Neuronal stem cell (in vitro differentiated cells): ENCODE measurements at places on chromosomes 1 and 21.
A peak's percentile ranks its signal among the peaks of the same experiment; 100 is the strongest.

DNA sequence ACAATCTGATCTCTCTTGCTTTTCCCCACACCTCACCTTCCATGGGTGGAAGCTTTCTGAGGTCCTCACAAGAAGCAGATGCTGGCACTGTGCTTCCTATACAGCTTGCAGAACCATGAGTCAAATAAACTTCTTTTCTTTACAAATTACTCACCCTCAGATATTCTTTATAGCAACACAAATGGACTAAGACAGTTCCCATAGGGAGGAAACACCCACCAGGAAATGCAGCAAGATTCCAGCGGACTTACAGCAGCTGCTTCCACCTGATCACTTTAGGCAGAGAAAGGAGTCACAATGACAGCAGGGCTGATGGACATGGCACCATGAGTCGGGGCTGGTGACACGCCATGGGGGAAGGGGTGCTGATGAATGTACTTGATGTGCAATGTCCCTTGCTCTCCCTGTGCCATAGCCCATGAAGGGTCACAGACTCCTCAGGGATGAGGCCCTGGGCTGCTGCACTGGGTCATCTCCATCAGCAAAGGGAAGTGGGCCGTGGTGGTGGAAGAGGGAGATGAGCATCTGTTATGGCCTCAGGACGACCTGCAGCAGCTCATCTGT lies 53.9 kb downstream of the PRSS38 start:
- no peak for DNase-seq

DNA sequence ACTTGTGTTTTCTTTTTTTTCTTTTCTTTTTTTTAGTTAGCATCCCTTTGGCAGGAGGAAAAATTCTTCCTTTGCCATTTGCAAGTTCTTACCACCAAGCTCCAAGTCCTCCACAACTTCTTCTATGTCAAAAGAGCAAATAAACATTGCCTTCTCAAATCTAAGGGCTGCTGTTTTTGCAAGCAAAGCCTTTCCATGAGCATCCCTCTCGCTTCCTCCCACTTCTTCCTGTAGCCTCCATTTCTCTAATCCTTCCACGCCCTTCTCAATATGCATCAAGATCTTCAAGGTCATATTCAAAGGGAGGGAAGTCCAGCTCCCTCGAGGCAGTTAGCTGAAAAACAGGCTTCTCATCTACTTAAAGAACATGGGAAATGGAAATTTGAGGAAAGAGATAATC lies 147.1 kb downstream of the ADSS2 start:
- DNase-seq: no peak

DNA sequence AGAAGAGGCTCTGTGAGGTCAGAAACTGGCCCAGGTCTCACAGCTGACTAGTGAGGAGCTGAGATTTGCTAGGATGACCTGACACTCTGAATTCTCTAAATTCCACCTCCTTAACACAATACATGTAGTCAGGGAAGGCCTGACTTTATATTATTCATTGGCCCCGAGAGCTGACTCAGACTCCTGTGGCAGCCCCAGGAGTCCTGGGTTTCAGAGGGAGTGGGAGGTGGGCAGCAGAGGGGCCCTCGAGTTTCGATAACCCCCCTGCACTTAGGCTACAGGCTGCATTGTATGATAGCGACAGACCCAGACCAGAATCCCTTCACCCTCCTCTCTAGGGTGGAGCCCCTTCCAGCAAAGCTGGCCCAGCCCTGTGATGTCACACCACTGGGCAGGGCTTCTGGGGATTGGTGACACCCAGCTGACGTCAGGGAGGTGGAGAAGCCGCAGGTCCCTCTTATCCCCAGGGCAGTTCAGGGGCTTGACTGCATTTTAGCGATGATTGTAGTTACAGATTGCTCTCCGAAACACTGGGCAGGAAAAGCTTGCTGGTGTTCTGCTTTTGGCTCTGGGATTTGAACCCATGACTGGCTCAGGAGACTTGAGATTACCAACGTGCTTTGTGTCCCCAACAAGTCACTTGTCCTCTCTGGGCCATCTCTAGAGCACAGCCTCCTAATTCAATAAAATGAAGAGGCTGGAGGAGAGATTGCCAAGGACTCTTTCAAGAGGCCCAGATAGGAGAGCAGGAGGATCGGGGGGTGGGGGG lies 17.0 kb upstream of the GPR37L1 start:
- peak; percentile 75 for DNase-seq

- no peak for DNase-seq
These were observed 20.5 kb upstream of the XPR1 start for GRCh38 chr1:180611016-180611930.

DNA sequence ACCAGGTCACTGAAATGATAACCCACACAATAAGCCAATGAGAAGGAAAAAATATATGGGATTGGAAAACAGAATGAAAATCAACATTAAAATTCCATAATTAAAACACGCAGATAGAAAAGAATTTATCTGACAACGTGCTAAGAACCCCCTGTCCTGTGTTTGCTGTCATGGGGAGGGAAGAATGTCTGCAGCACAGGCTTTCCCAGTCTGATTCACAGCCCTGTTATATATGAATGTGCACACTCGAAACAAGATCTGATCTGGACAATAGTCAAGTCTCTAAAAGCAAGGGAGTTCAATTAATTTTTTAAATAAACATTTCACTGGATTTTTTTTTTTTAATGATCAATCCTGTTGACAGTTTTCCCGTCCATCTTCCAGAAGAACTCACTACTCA lies 220.0 kb downstream of the RERE start:
- no peak for DNase-seq

GRCh38 chr21:39842741-39843459 lies 24.3 kb upstream of the PCP4 start:
- DNase-seq: no peak

GRCh38 chr1:177884479-177885021 lies 85.3 kb downstream of the SEC16B start:
- no peak for DNase-seq

- no peak for DNase-seq
These were observed 17.6 kb upstream of the TNFRSF1B start for GRCh38 chr1:12148958-12149790.

DNA sequence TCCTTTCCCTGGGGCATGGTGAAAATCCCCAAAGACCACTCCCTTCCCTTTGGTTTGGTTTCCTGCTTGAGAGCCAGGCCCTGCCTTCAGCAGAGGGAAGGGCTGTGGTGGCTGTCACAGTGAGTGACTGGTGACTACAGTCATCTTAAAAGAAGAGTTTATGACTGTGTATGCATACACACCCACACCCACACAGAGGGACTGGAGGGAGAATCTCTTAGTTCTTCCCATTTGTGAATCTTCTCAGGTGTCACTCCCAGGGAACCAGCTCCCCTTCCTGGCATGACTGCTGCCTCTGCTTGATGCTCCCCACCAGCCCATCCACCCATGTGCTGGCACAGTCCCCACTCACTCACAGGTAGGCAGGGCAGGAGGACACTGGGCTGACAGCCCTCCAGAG lies 3.9 kb upstream of the KCNA2 start:
- no peak for DNase-seq

DNA sequence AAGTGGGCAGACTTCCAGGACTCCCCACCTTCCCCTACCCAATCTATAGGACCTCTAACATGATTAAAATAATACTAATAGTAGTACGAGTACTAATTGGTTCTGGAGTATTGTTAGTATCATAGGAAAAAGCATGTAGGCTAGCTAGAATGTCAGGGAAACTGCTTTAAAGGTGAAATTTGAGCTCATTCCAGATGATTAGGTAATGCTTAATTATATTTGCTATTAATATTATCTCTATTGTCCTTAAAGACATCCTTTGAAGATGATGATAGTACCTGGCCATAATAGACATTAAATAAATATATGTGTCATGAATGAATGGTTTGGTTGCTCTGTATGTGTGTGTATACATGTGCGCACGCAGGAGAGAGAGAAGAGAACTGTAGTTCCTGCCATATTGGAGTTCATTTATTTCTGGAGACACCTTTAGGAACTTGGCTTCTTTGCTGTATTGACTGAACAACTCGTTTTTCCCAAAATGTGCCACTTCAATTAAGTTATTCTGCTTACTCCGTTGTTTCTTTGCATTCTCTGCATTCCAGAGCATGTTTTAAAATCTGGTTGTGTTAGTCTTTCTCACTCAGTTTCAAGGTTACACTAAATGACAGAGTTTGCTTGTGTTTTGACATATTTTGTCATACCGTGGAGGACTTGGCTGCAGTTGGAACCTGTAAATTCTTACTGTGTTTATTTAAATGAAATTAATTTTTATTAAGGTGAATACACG lies 117.1 kb downstream of the OSBPL9 start:
- DNase-seq: no peak

GRCh38 chr1:63674238-63674864 lies 81.1 kb downstream of the PGM1 start:
- peak; percentile 51 for DNase-seq

DNA sequence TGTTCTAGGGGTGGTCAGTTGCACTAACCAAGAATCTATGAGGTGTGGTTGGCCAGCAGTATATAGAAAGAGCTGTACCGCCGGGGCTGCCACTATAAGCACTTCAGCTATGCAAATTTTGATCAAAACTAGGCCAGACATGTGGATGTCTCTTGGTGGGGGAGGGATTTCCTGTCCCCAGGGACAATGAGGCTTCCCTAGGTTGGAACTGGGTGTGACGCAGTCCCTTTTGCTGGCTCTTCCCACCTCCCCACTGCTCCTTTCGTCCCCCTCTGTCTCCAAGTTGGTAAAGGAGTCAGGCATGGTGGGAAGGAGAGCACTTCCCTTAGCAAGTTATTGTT lies 13.6 kb downstream of the SDCCAG8 start:
- no peak for DNase-seq

- DNase-seq: no peak
These were observed 11.5 kb downstream of the RRAGC start for GRCh38 chr1:38848071-38848470.

DNA sequence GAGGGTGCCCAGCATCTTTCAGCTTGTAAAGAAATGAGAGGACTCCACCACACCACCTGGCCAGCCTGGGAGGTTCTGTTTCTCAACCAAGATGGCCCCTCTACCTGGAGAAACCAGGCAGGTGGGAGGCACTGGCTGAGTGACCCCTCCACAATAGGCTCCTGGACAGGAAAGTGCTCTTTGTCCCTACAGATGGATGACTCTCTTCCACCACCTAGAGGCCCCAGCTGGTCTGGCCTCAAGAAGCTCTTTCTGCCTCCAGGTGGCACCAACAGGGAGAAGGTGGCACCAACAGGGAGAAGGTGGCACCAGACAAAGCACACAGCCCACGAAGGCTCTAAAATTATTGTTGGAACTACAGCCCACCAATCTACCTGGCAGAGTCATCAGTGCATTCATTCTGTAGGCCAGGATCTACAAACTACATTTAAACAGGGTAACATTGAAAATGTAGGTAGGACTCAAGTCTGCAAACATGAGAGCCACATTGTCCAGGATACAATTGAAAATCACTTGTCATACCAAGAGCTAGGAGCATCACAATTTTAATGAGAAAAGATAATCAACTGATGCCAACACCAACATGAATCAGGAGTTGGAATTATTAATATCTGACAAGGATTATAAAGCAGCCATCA lies 14.4 kb downstream of the TMPRSS3 start:
- no peak for DNase-seq

DNA sequence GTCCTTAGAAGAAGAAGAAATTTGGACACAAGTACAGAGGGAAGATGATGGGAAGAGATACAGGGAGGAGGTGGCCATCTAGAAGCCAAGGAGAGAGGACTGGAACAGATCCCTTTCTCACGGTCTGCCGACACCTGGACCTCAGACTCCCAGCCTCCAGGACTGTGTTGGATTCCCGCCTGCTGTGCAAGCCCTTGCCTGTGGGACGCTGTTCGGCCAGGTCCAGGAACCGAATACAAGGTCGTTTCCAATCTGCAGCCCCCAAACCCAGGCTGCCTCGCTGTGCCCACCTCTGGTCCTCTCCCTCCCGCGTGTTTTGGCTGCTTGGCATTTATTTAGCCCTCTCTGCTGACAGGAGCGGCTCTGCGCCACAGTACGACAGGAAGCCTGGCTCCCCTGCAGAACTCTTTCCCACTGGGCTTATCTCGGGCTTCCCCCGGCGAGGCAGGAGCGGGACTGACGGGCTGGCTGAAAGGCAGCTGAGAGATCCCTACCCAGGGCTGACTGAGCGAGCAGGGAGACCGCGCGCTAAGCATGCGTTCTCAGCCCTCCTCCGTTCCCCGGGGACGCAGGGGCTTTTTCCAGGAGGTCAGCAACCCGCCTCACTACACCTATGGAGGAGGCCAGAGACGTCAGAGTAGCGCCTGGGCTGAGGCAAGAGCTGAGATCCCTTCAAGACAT lies 238.4 kb downstream of the TNR start:
- no peak for DNase-seq

GRCh38 chr1:21289700-21290545 lies at the start of gene ECE1:
TSS of gene ECE1 (minus strand) at chr1:21290463. CDS start at chr1:21290414, 49 bp downstream.
- DNase-seq: no peak

DNA sequence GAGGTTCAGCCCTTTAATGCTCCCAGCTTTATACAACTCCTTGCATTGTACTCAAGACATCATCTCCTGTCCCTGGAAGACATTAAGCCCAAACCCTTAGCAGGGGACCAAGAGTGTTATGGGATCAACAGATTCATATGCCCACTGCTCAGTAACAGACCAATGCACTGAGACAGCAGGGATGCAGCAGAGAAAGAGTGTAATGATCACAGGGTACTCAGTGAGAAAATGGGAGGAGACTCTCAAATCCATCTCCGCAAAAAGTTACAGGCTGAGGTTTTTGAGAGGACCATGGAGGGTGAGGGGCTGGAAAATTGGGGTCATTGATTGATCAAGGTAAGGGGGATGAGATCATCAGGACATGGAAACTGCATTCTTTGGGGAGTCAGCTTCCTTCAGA lies 96.2 kb downstream of the MATN1 start:
- no peak for DNase-seq

- no peak for DNase-seq
These were observed 35.0 kb downstream of the UBE2T start for GRCh38 chr1:202306535-202307345.

GRCh38 chr21:45499970-45500577 lies 42.2 kb downstream of the SLC19A1 start:
- no peak for DNase-seq
